ENCODE measurements at places on chromosomes 4 and X. TPM values are rescaled to one million over a fixed set of nuclear protein-coding genes. Genes with fewer than 3 reads are reported as not detected.
A peak's percentile ranks its signal among the peaks of the same experiment; 100 is the strongest.

Gene RNF175
- total RNA-seq: not detected

Gene EXOC1L
- total RNA-seq: not detected

Gene OTUD6A
- total RNA-seq: not detected

Gene CC2D2A
- 16.3 TPM for total RNA-seq

Gene CYSLTR1
- not detected for total RNA-seq

GRCh38 chr4:78138252-78138651, 81.1 kb downstream of the FRAS1 start:
- no peak for DNase-seq

- no peak for DNase-seq
Observed at GRCh38 chr4:8365951-8366350, 74.6 kb downstream of the ACOX3 start.

GRCh38 chr4:75555294-75556164, at the start of gene ODAPH:
Gene ODAPH (plus strand): TSS chr4:75556066. CDS start chr4:75556083, 17 bp downstream.
- DNase-seq: peak; percentile 57

DNA sequence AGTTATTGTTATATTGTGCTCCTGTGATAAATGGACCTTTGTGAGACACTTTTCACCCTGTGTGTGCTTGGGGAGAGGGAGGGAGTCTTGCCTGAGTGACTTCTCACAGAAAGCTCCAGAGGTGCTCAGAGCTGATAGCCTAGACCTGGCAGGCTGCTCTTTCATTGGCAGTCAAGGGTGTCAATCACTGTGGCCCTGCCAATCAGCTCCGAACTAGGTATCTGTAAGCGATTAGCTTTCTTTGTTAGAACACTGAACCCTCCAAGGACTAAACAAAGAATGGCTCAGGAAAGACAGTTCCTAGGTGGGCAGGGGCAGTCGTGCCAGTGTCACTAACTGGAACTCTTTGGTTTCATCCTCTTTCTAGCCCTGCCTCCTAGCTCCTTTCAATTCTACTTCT, 2.7 kb upstream of the NALF2 start:
- DNase-seq: no peak

- no peak for DNase-seq
Observed at GRCh38 chrX:716136-716535, 85.5 kb downstream of the SHOX start.

DNA sequence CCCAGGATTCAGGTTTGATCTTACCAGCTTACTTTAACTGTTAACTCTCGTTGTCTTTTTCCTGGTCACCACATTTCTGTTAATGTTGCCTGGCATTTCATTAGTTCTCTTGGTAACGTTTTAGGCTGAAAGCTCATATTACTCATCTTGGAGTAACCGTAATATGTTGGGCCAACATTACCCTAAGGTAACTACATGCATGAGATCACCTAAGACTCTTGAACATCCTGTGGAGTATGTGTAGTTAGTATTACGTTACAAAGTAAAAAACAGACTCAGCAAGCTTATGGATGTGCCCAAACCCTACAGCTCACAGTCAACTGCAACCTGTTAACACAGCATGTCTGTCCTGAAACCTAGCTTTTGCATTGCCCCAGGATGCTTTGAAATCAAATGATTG, 203.3 kb upstream of the HS3ST1 start:
- no peak for DNase-seq

All from H4 (cell line).